ENCODE measurements at places on chromosomes 3 and 15.
A peak's percentile ranks its signal among the peaks of the same experiment; 100 is the strongest.

DNA sequence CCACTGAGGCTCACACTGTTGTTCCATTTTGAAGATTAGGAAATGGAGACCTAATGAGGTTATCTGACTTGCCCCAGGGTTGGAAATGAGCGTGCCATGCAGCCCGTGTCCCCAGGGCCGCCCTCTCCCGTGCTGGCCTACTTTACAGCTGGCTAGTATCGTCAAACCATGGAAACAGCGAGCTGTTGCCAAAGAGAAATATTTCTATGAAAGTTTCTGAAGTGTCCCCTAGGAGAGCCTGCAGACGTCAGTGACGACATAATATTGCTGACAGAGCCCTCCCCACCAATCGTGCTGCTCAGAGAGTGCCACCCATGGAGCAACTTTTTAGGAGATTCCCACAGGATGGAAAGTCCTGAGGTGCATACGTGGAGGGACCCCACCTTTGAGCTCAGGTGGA, 11.2 kb upstream of the FAM174B start:
- no peak for DNase-seq

DNA sequence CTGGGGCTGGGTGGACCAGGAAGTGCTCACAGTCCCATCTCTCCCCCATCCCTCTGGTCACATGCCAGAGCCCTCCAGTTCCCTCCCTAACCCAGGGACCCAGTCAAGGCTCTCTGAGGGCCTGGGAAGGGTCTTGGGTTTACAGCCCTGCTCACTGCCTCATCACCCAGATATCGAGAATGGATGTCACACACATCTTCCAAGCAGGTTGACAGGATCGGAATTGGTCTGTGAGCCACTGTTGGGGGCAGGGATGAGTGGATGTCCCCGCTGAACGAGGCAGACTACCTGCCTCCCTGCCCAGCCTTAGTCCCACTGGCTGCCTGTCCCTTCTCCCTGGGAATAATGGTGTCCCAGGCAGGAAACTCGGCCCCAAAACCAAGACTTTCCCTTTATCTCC, 20.0 kb upstream of the GOLGA6C start:
- DNase-seq, result no peak

- peak; percentile 27 for DNase-seq
Measured at GRCh38 chr15:52797625-52798501, 7.7 kb upstream of the ONECUT1 start.

DNA sequence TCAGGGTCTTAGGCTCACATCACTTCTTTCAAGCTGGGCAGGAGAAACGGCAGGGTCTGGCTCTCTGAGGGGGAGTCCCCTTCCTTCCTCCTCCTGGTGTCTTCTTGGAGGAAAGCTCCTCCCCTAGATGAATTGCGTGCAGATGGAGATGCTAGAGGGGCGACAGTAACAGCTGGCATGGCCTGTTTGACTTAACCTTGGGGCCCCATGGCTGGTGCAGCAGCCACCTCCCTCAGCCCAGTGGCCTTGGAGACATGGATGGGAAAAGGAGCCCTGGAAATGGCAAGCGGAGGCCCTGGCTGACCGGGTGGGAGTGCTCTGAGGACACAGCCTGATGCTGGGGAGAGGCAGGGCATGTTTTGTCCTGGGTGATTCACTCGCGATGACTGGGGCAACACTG, 20.2 kb downstream of the PAK6 start:
- no peak for DNase-seq

DNA sequence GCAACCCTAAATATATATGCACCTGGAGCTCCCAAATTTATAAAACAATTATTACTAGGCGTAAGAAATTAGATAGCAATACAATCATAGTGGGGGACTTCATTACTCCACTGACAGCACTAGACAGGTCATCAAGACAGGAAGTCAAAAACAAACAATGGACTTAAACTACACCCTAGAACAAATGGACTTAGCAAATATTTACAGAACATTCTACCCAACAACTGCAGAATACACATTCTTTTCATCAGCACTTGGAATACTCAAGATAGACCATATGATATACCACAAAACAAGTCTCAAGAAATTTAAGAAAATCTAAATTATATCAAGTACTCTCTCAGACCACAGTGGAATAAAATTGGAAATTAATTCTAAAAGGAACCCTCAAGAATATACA, 201.5 kb downstream of the OSBPL10 start:
- DNase-seq, result no peak

GRCh38 chr3:110487840-110488239, 583.8 kb upstream of the NECTIN3 start:
- DNase-seq, result no peak

GRCh38 chr15:84034578-84035398, 200.8 kb upstream of the GOLGA6L4 start:
- peak; percentile 19 for DNase-seq

All from GM13977 (cell line).